ENCODE measurements at places on chromosomes 13 and 19.

GRCh38 chr13:40666933-40667621 is 636 bp upstream of the FOXO1 start:
- no peak for DNase-seq

- DNase-seq, result no peak
Observed at GRCh38 chr19:39407410-39407659, 688 bp downstream of the ZFP36 start.

DNA sequence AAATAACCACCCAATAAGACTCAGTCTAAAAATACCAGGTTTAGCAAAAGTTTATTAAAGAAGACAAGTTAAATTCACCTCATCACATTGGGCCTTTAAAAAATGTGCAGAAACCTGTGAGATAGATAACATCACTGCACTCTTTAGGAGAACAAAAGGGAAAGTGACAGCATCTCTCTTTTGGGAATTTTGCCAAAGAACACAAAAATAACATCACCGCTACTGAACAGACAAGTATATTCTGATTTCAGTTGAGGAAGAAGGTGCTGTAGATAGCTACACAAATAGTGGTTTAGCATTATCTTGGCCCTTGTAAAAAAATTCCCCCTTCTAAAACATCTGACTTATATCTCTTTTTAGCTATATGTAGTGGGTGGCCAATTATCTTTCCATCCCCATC is 244.7 kb downstream of the VWA8 start:
- no peak for DNase-seq

DNA sequence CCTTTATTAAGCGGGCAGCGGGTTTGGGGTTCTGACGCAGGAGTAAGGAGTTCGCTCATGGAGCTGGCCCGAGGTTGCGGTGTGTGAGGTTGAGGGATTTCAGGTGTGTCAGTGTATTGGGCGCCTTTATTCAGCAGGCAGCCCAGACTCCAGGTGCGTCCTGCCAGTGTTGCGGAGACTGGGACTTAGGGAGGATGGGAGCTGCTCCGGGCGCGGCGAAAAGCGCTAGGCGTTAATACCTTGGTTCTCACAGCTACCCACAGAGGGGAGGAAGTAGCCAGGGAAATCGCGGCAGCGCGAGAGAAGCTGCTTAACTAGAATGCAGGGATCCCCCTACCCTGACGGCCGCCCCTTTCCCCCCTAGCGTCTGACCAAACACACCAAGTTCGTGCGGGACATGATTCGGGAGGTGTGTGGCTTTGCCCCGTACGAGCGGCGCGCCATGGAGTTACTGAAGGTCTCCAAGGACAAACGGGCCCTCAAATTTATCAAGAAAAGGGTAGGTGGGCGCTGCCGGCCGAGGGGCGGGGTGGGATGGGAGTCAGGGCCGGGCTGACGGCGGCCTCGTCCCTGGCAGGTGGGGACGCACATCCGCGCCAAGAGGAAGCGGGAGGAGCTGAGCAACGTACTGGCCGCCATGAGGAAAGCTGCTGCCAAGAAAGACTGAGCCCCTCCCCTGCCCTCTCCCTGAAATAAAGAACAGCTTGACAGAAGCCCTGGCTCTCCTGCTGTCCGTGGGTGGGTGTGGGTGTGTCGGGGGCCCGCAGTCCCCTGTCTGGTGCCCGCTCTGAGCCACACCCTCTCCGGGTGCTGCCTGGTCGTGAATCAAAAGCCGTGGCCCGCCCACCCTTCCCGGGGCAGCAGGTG is 1.1 kb downstream of the RPL36 start:
- DNase-seq, result peak; percentile 15

DNA sequence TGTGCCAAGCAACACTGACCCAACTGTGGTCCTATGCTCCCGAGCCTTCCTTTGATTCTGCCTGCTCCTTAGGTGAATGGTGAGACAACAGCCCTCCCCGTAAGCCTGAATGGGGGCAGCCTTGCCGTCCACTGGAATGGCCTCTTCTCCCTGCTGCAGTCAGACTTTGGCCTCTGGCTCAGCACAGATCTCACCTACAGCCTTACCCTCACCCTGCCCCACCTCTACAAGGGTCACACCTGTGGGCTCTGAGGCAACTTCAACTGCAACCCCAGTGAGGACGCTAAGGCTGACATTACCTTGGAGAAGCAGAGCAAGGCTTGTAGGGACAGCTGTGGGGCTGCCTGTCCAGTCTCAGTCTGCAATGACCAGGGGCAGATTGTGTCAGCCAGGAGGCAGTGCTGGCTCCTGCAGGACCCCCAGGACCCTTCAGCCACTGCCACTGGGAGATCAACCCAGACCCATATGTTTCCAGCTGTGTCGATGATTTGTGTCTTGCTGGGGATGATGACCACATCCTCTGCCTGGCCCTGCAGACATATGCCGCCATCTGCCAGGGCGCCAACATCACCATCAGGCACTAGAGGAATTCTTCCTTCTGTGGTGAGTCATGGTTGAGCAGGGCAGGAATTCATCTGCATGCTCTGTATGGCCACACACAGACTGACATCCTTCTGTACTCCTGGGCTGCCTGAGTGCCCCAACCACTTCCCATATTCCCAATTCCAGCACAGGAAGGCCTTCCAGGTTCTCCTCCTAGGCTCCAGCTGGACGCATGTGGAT is 27.3 kb upstream of the FXYD3 start:
- DNase-seq, result no peak

GRCh38 chr13:98203646-98204326 is 26.7 kb upstream of the RNF113B start:
- DNase-seq, result no peak

GRCh38 chr13:84985860-84986259 is 813.4 kb downstream of the SLITRK6 start:
- no peak for DNase-seq

GRCh38 chr13:26821672-26822071 is 61.1 kb upstream of the GPR12 start:
- DNase-seq, result no peak

GRCh38 chr13:86757236-86757978 is 913.8 kb upstream of the SLITRK5 start:
- DNase-seq, result peak; percentile 32

DNA sequence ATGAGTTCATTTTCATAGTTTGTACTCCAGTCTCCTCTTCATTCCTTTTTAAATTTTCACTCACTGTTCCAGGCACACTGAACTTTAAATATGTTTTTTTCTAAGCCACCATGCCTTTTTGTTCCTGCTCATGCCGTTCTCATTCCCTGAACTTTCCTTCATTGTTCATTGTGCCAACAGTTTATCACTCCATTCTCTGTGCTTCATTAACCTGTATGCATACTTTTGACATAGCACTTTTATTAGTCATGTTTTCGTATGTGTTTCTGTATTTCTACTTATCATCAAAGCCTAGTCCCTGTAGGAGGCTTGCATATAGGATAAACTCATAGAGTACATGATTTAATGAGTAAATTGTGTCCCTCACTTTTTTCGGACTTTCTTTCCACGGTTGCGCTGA is 65.3 kb downstream of the PCDH20 start:
- DNase-seq, result no peak

DNA sequence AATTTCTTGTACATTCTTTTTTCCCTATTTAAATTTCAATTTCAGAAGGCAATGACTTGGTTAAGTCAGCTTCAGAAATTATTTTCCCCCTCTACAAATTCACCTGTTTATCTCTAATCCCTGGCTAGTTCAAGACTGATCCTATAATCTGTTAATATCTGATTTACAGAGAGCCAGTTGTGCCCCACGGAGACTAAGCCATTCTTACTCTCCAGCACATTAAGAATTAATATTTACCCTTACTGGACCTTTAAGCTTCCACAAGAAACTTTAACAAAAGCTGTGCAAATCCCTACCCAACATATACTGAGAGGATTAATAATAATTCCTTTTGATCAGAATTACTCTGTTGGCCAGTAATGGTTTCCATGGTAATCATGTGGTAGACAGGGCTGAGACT is 786.2 kb downstream of the PCDH9 start:
- no peak for DNase-seq

GRCh38 chr13:30600496-30600895 is 17.2 kb upstream of the USPL1 start:
- DNase-seq, result no peak

DNA sequence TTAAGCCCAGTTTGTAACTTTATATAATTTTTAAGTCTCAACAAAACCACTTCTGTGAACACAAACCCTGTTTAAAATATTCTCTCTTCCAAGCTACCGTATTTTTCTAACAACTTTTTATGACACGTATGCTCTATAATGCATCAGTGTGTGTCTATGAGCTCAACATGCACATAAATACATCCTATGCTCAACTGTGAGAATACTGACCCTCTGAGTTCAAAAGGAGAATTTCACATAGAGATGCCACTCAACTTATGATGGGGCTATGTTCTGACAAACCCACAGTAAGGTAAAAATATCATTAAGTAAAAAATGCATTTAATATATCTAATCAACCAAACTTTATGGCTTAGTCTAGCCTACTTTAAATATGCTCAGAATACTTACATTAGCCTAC is 1139.7 kb upstream of the SPRY2 start:
- DNase-seq, result no peak

DNA sequence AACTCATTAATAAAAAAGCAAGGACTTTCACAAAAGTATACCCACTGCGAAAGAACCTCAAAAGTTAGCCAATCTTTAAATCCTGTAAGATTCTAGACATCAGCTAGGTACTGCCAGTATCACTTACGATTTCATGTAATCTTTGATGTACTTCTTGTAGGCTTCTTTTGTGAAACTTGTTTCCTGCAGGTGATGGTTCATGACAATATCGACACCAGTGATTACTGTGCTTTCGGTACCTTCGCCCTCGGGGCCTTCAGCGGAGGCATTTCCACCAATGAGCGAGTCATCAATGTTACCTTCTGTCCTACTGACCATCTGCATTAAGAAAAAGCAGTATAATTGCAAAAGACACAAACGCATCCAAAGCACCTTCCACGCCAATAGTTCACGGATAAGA is 1.1 kb downstream of the TPT1 start:
- peak; percentile 32 for DNase-seq

DNA sequence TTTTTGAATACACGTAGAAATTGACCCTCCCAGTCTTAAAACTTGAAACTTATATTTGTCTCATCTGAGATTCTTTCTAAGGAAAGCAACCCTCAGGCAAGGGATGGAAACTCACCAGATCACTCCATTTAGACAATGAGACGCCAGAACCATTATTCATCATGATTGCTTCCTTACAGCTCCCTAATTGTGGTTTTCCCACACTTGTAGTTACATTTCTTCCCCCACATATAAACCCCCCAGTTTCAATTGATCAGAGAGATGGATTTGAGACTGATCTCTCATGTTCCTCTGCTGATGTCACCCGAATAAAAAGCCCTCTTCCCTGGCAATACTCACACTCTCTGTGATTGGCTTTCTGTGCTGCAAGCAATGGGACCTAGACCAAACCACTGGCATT is 197.9 kb upstream of the STARD13 start:
- DNase-seq, result no peak

DNA sequence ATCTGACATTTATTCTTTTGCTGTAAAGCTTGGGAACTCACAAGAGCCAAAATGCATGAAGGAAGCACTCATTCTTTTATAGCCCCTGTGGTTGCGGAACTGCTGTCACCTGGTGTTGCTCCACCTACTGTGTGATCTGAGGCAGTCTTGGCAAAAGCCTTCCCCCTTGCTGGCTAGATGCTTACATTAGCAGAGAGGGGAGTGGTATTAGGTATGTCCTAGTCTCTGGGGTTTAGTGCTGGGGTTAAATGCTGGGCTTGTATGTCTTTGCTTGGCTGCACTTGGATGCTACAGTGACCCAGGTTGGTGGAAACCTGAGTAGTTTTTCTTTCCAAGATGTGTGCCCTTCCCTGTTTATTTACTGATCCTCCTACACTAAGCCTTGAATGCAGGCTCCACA is 99.3 kb downstream of the WDFY2 start:
- DNase-seq, result no peak

- DNase-seq, result no peak
Observed at GRCh38 chr13:74751739-74752138, 617.5 kb upstream of the KLF12 start.

GRCh38 chr19:45075301-45076028 is 813 bp downstream of the ZNF296 start:
- peak; percentile 40 for DNase-seq

DNA sequence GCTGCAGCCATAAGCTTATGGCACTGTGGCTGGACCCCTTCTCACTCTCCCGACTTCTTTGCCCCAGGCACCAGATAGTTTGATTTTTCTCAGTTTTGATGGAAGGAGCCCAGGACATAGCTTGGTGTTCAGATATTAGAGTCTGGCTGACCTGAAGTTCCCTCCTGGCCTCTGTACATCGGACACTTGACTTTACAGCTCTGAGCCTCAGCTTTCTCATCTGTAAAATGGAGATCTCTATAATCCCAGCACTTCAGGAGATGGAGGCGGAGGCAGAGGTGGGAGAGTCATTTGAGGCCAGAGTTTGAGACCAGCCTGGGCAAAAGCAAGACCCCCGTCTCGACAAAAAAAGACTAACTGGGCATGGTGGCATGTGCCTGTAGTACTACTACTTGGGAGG is 909 bp downstream of the CC2D1A start:
- no peak for DNase-seq

DNA sequence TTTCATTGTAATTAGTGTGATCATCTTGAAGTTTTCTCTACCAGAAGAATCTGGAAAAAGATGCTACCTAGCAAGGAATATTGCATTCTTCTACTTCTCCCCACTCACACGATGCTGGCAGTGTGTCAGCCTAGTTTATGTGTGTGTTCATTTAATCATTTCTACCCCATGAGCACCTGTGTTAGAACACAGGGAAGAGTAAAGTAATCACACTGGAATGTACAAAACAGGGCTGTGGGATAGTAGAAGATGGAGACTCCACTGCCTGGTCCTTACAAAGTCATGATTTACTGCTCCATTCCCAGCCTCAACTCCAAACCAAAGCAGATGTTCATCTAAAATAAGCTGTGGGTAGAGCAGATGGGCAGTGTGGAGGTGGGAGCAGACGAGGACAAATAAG is 47.7 kb upstream of the RGCC start:
- DNase-seq, result no peak

DNA sequence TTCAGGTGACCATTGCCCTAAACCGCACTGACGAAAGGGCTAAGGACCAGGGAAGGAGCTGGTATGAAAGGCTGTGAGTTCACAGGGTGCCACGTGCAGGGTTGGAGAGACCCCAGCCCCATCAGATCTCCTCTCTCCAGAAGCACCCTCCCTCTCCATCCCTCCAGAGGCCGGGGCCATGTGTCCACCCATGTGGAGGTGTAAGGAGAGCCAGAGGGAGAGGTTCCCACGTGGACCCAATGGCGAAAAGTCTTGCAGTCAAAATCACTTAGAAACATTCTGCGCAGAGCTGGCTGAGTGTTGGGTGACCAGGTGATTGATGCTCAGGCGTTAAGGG is 168.3 kb downstream of the COL4A1 start:
- no peak for DNase-seq

DNA sequence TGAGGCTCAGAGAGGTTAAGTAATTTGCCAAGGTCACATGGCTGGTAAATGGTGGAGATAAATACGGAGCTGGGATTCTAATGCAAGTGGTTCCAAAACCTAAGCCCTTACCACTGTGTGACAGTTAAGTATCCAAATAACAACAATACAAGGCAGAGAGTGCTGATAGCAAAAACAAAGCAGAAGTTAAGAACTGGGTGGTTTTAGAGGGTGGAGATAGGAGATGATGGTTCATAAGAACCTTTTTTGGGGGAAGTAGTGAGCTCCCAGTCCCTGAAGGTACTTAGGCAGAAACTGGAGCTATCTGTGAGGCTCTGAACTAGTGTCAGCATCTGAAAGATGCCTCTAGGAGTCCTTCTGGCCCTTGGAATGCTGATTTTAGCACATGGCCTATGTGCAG is 56.2 kb upstream of the UBE2L5 start:
- DNase-seq, result no peak

Measured in CD4-positive, alpha-beta T cell treated with Interleukin-15 for 4 hours (primary cell).